Fibroblast of skin of right quadriceps (primary cell): ENCODE measurements at places on chromosomes 7 and 10.

DNA sequence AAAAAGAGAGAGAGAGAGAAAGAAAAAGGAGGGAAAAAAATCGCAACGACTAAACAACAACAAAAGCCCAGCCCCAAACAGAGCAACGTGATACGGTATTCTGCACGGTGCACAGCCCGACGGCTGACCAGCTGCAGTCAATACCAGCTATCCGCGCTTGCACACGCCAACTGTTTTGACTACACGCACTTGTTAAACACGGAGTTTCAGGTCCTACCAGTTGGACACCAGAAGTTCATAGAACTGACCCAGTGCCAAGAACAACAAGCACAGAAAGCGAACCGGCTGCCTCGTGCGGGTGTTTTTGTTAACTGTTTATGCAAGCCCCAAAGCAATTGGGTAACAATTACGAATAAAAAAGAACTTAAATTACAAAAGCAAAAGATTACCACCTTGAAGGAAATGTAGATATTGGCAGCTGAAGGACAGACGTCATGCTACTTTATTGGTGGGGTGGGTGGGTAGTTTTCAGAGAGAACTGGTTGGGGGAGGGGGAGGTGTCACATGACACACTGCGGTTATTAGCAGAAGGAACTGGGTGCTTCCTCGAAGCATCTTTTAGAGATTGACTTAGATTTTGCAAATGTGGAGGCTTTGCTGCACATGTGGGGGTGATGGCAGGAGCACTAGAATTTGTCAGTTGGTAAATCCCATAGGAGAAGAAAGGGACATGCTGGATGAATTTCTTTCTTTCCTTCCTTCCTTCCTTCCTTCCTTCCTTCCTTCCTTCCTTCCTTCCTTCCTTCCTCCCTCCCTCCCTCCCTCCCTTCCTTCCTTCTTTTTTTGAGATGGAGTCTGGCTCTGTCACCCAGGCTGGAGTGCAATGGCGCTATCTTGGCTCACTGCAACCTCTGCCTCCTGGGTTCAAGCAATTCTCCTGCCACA is 110.6 kb upstream of the EFCAB10 start:
- peak; percentile 52 for DNase-seq

DNA sequence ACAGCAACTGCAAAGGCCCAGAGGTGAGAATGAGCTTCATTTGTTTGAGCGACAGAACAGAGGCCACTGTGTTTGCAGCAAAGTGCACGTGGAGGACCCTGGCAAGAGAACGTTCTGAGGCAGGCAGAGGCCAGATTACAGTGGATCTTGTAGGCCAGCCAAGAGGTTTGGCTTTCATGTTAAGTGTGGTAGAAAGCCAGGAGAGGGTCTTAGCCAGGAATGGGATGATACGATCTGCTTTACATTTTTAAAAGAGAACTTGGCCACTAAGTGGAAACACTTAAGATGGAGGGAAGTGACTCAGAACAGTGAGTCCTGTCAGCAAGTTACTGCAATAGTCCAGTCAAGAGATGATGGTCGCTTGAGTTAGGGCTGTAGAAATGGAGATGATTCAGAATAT is 4.6 kb downstream of the CCDC136 start:
- DNase-seq = peak; percentile 85

GRCh38 chr10:4083509-4084003 is 298.5 kb upstream of the KLF6 start:
- peak; percentile 32 for DNase-seq

DNA sequence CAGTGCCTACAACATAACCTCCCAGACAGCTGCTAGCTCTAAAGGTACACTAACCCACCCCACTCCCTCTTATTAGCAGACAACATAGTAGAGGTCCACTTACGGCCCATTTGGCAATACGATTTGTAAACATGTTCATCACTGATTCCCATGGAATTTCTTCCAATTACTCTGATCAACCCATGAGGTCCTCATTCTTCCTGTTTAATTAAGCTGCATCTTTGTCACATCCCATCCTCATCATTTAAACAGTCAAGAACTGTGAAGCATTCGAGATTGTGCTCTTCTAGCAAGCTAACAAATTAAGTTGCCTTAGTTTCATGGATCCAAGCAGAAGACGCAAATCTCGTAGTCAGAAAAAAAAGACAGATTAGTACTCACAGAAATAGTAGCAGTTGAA is 622.2 kb upstream of the VSTM2A start:
- DNase-seq = no peak

DNA sequence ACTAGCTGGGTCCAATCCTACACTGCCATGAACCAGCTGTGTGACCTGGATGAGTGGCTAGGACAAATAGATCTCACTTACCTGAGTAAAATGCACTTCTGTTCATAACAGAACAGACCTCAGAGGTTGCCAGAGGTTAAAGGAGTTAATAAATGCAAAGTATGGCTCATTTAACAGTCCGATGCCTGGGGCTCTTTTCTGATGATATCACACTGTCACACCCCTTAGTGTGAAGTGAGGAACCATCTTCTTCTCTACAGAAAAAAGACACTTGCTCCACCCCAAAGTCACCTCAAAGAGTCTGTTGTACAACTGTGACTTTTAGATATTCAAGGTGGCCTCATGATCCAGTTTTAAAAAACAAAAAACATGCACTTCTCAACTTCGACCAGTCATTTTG is 21.5 kb upstream of the TARP start:
- DNase-seq = no peak

DNA sequence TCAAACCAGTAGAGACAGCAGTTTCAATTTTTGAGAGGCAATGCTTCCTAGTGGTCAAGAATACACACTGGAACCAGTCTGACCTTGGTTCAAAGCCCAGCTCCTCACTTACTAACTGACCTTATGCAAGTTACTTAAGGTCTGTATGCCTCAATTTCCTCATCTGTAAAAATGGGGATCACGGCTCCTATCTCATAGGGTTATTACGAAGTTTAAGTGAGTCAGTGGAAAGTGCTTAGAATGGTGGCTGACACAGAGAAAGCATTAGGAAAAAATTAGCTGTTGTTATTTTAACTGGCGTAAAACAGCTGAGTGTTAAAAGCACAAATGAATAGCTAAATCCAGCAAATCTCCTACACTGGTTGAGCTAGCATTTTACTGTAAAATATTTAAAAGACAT is 162.4 kb upstream of the LAMB4 start:
- DNase-seq = no peak

GRCh38 chr10:30462513-30462912 is 28.5 kb downstream of the MAP3K8 start:
- DNase-seq = no peak

- DNase-seq = no peak
These were observed 19.6 kb upstream of the ADAM12 start for GRCh38 chr10:126407831-126408230.

DNA sequence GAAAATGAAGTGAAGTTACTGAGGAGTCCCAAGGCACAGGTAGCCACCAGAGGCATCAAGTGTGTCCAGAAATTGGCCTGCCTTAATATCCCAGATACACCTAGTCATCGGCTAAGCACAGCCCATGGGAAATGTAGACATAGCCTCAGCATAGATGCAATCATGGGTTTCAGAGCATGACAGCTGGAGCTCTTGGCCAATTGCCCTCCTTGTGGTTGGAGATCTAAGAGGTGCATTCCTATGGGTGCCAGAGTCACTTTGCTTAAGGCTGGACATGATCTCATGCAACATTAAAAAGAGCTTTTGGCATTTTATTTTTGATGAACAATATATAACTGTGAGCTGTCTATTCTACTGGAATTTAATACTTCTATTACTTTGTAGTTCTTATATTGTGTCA is 758.0 kb upstream of the LRRTM3 start:
- peak; percentile 8 for DNase-seq

DNA sequence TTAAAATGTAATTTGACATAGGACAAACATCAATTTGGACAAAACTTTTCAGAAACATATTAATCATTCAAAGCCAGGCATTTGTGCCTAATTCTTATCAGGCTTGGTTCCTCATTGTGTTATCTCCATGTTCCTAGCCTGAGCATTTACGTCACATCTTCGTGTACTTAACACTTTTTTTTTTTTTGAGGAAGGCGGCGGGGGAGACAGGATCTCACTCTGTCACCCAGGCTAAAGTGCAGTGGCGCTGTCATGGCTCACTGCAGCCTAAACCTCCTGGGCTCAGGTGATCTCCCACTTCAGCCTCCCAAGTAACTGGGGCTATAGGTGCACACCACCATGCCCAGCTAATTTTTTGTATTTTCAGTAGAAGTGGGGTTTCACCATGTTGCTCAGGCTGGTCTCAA is 19.8 kb downstream of the HNRNPA2B1 start:
- DNase-seq = no peak

DNA sequence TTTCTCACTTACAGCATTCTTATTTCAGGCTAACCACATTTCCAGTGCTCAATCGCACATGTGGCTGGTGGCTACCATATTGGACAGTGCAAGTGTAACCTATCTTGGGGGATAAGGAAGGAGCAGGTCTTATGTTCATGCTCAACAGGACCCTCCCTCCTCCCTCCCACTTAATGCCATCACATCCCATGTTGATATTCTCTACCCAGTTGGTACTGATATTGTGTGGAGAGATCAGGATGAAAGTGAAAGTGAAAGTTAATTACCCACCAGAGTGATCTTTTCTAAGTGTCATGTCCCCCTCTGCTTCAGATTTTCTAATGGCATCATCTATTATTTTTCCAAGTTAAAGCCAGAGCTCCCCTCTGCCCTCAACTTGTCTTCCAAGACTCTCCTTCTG is 91.6 kb downstream of the BMPER start:
- DNase-seq = no peak

DNA sequence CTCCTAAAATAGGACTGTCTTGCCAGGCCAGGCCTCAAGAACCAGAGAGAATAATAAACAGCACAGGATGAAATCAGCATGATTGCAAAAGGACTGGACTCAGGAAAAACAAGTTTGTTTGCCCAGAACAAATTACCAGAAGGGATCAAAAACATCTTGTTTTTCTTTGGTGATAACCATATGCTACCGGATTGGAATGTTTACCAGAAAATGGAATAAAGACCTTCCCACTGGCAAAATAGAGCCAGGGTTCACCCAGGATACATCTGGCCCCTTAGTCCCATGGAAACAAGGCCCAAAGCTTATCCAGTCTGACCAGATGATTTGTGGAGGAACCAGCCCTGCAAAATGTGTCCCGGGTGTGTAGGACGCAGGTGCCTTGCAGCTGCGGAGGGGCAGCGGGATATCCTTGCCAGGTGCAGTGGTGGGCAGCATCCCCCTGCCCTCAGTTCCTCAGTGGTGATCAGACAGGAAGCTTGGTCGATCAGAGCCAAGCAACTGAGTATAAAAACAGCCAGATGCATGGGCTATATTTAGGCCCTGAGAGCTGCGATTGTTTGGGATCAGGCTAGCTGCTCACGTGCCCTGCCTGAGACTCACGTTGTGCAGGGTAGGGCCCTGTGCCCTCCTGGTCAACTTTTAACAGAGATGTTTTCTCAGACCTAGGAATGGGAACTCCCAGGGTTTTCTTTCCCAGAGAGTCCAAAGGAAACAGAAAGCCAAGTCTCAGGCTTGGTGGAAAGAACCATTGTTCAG is 4.6 kb upstream of the ZNF22 start:
- DNase-seq = no peak

- DNase-seq = no peak
These were observed 322.4 kb upstream of the GHITM start for GRCh38 chr10:83816942-83817341.

GRCh38 chr10:100823194-100823593 is 77.8 kb downstream of the PAX2 start:
- no peak for DNase-seq

GRCh38 chr10:86556532-86556931 is 34.9 kb upstream of the WAPL start:
- no peak for DNase-seq

GRCh38 chr10:26863351-26864076 is 2.8 kb upstream of the ABI1 start:
- DNase-seq = no peak

DNA sequence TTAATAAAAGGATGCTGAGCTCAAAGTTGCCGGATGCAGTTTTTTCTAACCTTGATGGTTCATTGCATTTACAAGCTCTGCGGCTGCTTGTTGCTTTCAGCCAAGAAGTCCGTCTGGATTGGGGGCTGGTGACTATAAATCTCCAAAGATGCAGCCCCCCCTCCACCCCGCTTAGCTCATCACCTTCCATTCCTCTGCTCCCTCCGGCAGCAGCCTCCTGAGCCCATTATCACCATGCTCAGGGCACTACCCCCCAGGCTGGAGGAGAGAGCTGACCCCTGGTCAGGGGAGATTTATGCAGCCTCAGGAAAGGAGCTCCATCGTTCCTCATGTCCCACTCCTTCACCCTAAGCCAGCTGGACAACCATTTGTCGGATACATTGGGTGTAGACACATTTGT is 55.3 kb upstream of the ZRANB1 start:
- no peak for DNase-seq

DNA sequence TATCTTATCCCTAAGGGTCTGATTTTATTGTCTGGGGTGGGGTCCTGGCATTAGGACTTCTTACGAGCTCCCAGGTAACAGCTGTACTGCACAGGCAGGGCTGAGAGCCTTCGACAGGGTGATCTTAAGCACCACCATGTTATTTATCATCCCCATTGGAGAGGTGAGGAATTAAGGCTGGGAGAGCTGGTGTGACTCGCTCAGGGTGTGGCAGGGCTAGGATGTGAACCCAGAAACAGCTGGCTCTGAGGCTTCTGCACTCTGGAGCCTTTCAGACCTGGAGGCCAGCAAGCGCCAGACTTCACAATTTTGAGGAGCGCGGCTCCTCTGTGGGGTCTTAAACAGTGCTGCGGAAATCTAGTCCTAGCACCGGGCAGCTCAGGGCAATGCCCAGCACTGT is 27.4 kb upstream of the NDST2 start:
- DNase-seq = no peak

GRCh38 chr7:138233189-138233588 is 156.9 kb downstream of the AKR1D1 start:
- DNase-seq = no peak

DNA sequence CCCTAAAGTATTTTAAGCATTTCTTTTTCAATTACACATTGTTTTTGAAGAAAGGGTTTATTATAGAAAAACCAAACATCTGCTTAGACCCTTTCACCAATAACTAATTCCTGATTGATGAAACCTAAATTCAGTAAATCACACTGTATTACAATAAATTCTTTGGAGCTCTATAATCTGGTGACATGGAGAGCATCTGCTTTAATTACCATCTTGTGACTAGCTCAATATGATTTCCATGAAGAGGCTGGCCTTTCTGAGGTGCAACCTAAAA is 9.7 kb downstream of the HYCC1 start:
- DNase-seq = peak; percentile 22
